CD8-positive, alpha-beta memory T cell (primary cell): ENCODE measurements at places on chromosomes 13 and 19. TPM values are rescaled to one million over a fixed set of nuclear protein-coding genes. Genes with fewer than 3 reads are reported as not detected.

DNA sequence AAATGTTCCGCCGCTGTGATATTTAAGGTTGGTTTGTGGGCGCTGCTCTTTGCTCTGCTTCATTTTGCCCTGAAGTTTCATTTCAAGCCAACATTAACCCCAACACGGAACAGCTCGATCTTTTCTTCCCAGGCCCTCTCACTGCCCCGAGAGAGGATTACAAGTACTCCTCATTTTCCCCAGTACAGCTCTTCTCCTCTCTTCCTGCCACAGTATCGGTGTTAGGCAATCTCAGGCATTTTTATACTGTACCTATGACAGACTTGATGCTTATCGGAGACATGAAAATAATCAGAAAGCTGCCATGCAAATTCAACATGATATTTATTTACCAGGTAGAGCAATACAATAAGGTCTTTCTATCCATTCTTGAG, 1.3 kb upstream of the EDNRB start:
- DNase-seq, result no peak

DNA sequence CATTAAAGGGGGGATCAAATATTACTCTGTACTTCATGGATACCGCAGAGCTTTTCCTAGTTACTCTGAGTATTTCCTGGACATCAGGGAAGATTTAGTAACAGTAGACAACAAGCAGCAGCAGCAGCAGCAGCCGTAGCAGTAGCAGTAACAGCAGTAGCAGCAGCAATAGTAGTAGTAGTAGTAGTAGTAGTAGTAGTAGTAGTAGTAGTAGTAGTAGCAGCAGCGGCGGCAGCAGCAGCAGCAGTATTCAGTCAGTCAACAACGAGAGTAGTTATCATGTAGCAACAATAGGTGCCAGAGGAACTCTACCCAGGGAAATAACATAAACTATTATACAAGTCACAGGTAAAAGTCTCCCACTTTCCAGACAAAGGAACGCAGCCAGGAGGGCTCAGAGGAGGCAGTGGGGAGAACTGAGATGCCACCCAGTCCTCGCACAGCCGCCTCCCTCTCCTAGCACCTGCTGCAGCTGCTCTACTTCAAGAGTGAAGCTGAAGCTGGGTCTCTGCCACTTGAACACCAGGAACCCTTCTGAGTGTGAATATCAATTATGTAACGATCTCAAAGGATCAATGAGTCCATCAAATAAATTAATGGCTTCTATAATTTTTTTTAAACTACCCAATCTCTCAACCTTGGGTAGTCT, 1.3 kb upstream of the DOCK9 start:
- DNase-seq, result no peak

- DNase-seq, result no peak
Observed at GRCh38 chr13:97884707-97885468, 68.6 kb upstream of the IPO5 start.

Gene YJEFN3
- total RNA-seq, result 7.5 TPM

Gene C19orf73
- 1.4 TPM for total RNA-seq

Gene ACP7
- total RNA-seq, result not detected

DNA sequence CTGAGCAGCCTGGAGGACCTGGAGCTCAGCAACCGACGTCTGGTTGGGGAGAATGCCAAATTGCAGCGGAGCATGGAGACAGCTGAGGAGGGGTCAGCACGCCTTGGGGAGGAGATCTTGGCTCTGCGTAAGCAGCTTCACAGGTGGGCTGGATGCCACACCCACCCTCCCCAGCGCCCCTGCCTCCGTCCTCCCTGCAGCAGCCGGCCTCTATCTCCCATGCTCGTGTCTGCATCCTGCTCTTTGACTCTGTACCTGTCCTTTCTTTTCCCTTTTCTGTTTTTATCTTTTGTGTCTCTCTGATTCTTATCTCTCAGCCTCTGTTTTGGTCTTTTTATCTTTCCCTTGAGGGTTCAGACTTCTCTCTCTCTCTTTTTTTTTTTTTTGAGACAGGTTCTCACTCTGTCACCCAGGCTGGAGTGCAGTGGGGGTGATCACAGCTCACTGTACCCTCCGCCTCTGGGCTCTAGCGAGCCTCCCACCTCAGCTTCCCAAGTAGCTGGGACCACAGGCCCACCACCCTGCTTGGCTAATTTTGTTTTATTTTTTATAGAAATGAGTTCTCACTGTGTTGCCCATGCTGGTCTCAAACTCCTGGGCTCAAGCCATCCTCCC, 10.1 kb downstream of the KASH5 start:
- DNase-seq, result no peak

Gene C19orf85
- not detected for total RNA-seq
